ENCODE measurements at places on chromosomes 11 and 22.

DNA sequence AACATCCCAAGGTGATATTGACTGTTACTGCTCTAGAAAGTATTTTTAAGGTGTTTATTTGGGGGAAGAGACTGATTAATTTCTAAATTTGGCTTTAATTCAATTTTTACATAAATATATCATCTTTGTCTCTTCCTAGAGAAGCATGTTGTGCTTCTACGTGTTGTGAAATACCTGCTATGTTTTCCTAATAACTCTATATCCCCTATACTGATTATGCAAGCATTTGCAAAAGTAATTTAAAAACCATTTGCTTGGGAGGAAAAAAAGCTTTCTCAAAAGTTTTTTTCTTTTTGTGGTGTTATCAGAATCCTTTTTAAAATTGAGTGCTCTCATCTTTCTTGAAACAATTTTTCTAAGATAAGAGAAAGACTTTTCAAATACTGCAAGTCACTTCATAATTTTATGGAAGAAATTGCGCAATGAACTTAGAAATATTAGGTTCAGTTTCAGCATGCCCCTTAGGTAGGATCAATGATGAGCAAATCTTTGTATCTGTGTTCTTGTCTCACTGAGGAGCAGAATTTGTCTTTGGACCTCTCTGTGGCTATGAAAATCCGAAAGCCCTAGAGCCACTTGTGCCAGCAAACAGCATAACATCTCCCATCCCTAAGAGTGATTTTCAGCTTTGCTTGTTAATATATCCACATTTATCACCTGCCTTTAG lies 7.4 kb upstream of the BLID start:
- no peak for DNase-seq

GRCh38 chr22:24147666-24148065 lies 33.6 kb upstream of the SUSD2 start:
- no peak for DNase-seq

- DNase-seq: no peak
These were observed 298.4 kb upstream of the LUZP2 start for GRCh38 chr11:24198481-24198880.

GRCh38 chr11:61832754-61833153 lies 4.7 kb downstream of the FADS2 start:
- DNase-seq: peak; percentile 39

- no peak for DNase-seq
These were observed 612 bp downstream of the IGF2 start for GRCh38 chr11:2138431-2139122.

GRCh38 chr22:36148411-36148810 lies 12.1 kb downstream of the APOL3 start:
- no peak for DNase-seq

DNA sequence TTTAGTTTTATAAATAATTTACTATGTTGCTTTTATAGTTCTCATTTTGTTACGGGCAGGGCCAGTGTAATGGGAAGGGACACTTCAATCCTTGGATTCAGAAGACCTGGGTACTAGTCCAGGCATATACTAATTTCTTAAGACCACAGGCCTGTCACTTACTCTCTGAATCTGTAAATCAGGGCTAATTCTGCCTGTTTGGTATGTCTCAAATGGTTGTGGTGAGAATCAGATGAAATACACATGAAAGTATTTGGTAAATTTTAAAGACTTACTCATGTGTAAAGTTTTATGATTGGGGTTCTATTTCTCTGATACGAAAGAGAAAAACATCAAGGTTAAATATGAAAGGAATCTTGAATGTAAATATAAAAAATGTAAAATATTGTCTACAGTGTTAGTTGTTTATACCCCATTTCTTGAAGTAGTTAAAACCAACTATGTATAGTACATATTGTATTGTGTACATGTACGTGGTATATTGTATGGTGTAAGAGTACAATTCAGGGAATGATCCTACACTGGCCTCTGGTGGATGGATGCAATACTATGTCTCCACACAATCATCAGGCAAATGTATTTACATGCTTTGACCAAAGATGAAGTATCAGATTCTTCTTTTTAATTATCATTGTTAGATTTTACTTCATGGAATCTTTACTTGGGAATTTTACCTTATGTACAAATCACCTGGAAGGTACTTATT lies 24.5 kb upstream of the RAG2 start:
- DNase-seq: peak; percentile 1

DNA sequence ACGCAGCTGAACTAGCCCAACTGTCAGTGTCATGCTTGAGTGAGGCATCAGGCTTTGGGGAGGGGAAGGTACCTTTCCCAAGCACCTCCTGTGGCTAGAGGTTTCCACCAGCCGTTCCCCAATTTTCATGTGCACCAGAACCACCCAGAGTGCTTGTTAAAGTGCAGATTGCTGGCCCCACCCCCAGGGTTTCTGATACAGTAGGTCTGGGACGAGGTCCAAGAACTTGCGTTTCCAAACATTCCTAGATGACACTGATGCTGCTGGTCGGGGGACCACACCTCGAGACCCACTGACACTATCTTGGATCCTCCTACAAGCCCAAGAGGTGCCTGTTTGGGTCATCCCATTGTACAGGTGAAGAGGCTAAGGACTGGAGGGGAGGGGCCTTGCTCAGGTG lies 59.8 kb downstream of the PDE2A start:
- no peak for DNase-seq

Data from NCI-H526 (cell line).